ENCODE measurements at places on chromosomes 6 and 20.

- DNase-seq = no peak
Observed at GRCh38 chr20:31517373-31517772, 3.1 kb downstream of the HM13 start.

DNA sequence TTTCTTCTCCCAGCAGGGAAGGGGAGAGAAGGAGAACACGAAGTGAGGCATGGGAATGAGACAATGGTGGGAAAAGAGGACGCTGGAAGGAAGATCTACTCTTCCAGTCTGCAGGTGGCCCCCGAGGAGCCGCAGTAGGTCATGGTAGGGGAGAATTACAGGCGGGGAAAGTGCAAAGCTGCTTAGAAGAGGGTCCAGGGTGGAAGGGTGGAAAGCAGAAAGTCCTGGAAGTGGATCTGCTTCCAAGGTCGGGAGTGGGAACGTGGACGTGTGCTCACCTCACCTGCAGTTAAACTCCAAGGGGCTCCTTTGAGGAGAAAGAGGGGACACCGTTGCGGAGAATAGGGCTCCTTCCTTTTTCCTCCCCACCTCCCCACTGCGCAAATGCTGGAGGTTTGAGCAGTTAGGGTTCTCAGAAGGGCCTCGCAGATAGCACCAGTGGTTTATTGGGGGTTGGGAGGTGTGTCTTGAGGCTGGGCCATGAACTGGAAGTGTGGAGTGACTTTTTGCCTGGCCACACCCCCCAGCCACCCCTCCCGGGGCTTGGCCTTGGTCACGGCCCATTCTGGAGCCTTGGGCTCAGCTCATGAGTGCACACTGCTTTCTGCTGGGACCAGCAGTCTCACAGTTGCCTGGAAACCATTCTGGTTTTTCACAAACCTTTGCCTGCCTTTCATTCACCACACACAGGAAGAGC is 100.4 kb upstream of the MLN start:
- DNase-seq = no peak

DNA sequence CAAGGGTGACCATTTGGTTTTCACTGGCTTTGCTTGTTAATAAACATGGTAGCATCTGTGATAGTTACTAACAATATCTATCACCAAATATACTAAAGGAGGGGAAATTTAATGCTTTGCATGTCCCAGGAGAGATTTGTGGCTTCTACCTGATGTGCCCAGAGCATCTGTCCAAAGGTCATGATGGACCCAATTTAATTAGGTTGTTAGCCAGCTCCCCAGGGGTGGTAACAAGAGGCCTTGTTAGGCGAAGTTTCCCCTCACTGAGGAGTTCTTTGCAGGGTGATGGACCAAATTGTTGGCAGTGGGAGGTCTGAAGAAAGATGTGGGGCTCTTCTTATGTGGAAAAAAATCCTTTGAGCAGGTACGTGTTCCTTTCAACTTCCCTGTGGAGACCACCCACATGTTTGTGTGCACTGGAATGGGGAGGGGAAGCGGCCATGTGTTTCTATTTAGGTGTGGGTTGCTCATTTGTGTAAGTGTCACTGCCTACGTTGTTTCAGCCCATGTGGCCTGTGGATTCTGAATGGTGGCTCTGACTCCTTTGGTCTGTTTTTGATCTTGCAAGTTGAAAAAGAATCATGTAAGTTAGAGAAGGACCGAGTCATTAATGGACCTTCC is 137.6 kb downstream of the CLIC5 start:
- no peak for DNase-seq

DNA sequence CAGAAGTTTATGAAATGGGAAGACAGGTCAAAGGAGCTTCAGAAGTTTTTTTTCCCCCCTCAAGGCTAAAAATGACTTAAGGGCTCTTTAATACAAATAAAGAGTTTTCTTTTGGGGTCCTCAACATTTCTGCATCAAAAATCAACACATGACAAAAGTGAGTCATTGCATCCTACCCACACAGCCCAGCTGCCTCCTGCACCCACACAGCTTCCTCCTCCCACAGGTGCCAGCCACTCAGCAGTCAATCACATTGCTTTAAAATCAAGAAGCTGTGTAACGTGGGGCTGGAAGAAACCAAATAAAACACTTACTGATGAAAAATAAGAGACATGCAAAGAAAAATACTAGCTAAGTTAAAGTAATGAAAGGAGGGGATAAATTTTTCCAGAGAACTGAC is 68.5 kb downstream of the MAP3K5 start:
- no peak for DNase-seq

Data from NCI-H1930 (cell line).